Amygdala (tissue), 56 donors: ENCODE measurements at places on chromosomes 13 and 19.

DNA sequence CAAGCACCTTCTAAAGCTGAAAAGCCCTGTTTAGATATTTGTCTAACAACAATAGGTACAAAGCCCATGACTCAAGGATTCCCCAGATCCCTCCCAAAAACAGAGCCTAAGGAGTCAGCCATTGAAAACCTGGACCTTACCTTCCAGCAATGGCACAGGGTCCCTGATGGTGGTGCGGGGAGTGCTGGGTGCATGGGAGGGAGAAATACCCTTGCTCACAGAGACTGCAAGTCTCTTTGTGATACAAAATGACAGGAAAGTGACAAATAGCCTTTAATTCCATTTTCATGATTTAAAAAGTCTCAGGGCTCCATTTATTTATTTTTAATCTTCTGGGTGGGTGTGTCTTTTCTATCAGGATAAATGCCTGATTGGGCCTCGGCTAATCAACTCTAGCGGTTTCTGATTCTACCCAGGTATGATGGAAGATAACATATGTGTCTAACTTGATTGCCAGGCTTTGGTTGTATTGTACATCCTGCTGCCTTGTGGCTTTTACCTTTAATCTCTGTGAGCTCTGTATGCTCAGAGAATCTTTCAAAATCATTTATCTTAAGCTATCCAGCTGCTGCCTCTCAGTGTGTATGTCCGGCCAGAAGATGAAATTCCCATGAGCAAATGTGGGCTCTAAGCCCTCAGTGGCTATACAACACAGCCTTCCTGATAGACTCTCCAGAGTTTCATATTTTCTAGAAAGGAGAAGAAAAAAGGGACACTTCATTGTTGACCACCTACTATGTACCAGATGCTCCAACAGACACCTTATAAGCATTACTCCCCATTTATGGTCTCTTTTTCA is 54.6 kb upstream of the FAM124A start:
- no peak for DNase-seq

- no peak for DNase-seq
Measured at GRCh38 chr13:29859971-29860370, 9.6 kb upstream of the UBL3 start.

- peak; percentile 22 for DNase-seq
Measured at GRCh38 chr19:35040826-35041547, 534 bp upstream of the HPN start.

GRCh38 chr19:42024622-42025111 is 30.6 kb upstream of the ATP1A3 start:
- no peak for DNase-seq

GRCh38 chr19:2812414-2813234 is 7.0 kb upstream of the ZNF554 start:
- DNase-seq, result no peak

GRCh38 chr19:32868206-32868950 is 1.2 kb downstream of the SLC7A9 start:
- no peak for DNase-seq

GRCh38 chr13:30126903-30127428 is 180.4 kb downstream of the KATNAL1 start:
- DNase-seq, result no peak

DNA sequence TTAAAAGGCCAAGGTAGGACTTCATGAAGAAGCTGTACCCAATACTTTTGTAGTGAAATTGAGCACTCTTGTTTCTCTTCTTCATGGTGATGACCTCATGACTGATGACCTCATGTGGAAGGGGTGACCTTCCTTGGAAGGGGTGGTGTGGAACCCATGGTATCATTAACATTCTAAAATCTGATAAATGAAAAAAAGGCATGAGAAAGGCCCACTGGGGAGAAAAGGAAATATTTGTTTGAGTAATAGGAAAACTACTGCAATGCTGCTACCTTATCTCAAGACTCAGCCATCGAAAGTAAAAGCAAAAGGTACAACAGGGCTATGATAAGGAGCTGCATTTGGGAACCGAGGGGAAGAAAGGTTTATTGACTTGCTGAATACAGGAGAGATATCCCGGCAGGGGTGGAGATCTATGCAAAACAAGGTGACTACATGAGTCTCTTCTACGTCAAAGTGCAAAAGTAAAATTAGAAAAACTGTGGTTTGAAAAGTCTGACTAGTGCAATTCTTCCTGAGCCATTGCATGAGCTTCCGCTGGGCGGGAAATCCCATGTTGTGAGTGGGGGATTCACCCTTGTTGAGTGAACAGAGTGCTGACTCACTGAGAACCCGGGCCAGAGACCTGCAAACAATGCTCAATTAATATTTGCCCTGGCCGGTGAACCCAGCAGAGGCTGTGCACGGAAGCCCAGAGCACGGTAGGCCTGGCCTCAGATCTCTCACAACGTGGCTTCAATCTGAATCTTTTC is 138.9 kb upstream of the RFC3 start:
- DNase-seq, result peak; percentile 59

- DNase-seq, result no peak
Measured at GRCh38 chr13:21014502-21015170, 46.8 kb downstream of the LATS2 start.

DNA sequence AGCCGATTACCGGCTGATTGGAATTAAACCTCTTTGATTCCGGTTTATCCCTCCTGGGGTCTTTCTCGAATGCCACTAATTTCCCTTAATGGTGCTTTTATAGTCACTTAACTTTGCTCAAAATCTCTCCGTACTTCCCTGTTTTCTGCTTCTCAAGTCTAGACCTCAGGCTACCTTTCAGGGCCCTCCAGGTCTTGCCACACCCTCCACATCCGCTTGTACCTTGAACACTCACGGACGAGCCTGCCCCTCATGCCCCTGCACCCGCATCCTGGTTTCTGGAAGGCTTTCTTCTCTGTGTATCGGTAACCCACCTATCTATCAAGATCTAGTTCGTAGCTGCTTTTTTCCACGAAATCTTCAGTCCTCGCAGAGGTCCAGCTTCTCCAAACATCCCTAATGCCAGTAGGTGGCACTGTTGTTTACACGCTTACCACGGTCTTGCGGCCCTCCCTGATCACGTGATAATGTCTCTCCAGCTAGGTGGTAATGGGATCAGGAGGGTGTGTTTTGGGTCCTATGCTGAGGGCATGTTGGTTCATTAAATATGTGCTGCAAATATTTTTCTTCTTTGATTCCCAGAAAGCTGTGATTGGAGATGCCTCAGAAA is 13.8 kb downstream of the ATP12A start:
- peak; percentile 51 for DNase-seq

GRCh38 chr19:11663181-11663591 is 65.9 kb downstream of the ZNF627 start:
- DNase-seq, result no peak

DNA sequence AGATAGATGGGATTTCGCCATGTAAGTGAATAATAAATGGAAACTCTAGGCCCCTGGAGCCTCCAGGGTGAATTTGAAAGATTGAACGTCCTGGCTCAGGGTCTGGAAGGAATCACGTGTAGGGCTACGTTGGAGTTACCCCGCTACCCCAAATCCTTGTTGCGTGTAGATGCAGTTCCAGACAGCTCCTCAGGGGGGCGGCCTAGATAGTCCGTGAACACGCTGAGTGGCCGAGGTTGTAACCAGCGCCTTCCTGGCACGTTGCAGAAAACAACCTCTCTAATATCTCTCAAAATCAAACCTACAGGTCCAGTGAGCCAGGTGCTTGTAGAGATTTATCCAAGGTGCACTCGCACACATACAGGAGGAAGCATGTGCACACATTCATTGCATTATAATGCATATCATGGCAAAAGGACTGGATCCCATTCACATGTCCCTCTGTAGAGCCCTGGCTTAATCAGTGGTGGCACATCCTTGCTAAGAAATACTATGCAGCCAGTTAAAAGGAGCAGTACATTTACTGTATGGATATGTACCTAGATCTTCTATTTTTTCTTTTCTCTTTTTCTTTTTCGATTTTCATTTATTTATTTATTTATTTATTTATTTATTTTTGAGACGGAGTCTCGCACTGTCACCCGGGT is 2.5 kb upstream of the KEAP1 start:
- no peak for DNase-seq

DNA sequence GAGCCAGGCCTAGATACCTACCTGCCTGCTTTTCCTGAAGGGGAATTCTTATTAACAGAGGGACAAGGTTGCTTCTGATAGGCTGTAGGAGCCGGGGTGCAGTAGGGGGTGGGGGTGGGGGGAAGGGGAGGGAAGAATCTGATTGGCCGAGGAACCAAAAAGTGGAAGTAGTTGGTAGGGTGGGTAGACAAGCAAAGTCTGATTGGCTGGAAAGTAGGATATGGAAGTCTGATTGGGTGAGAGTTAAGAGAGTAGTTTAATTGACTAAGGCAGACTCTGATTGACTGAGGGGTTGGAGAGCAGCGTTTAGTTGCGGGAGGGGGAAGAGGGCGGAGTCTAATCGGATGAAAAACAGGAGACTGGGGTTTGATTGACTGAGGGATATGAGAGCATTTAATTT is 9.4 kb upstream of the CYP4F22 start:
- DNase-seq, result no peak

- no peak for DNase-seq
Measured at GRCh38 chr19:35650581-35650980, 2.5 kb downstream of the COX6B1 start.

- no peak for DNase-seq
Measured at GRCh38 chr19:14363183-14364097, 17.8 kb upstream of the ADGRE5 start.

- no peak for DNase-seq
Measured at GRCh38 chr19:42271045-42271419, 2.0 kb downstream of the CIC start.

- DNase-seq, result no peak
Measured at GRCh38 chr13:73998631-73999030, 135.6 kb downstream of the KLF12 start.

- DNase-seq, result no peak
Measured at GRCh38 chr13:99124794-99125316, 75.8 kb upstream of the UBAC2 start.

DNA sequence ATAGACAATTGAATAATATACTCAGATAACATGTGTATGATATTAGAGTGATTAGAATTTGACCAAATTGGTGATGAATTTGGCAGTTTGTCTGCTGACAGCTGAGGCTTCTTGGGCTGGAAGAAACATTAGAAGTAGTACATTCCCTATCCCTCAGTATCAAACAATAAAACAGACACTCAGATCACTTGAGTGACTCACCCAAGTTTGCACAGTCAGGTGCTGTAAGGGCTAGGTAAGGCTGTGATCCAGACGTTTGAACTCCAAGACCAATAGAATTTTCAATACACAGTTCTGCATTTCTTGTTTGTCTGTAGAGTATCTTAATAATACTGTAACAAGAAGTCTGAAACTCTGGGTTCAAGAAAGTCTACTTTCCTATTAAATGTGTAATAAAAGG is 223.5 kb downstream of the POSTN start:
- no peak for DNase-seq

DNA sequence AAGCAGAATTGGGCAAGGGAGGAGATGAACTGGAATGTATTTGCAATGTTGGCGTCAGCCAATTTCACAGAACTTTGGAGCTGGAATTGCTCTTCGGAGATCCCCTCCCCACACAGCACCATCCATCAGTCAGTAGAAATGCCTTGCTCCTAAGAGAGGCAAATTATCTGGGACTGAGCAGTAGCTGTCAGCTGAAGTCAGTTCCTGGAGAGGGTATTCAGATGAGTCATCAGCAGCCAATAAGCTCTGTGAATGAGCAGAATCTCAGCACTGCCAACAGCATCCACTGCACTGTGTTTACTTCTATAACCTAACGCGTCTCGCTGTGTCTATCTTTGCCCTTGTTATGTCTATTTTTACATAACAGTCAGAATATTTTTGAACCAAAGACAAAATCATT is 213.7 kb downstream of the SLITRK5 start:
- peak; percentile 7 for DNase-seq

DNA sequence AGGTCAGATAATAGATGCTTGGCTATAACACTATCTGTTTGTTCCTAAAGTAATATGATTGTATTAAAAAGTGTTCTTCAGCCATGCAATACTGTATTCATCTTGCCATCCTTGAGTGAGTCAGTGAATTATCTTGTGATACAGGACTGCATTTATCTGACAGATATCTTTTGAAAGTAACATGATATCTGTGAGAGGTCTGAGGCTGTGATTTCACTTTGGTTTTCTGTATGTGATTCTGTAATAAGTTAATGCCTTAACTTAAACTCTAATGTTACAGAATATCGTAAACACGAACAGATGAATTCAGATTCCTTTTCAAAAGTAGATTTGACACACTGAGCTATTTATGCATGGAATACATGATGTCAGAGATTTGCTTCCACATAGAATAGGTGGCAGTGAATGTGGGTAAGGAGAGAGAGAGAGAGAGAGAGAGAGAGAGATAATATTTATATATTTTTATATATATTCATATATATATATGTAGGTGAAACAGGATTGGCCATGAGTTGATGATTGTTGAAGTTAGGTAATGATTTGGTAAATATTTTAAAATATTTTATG is 97.9 kb upstream of the RNF113B start:
- no peak for DNase-seq

- DNase-seq, result no peak
Measured at GRCh38 chr19:46489445-46490272, 6.0 kb downstream of the PNMA8B start.

GRCh38 chr13:29504691-29505090 is 90.8 kb downstream of the SLC7A1 start:
- DNase-seq, result no peak

DNA sequence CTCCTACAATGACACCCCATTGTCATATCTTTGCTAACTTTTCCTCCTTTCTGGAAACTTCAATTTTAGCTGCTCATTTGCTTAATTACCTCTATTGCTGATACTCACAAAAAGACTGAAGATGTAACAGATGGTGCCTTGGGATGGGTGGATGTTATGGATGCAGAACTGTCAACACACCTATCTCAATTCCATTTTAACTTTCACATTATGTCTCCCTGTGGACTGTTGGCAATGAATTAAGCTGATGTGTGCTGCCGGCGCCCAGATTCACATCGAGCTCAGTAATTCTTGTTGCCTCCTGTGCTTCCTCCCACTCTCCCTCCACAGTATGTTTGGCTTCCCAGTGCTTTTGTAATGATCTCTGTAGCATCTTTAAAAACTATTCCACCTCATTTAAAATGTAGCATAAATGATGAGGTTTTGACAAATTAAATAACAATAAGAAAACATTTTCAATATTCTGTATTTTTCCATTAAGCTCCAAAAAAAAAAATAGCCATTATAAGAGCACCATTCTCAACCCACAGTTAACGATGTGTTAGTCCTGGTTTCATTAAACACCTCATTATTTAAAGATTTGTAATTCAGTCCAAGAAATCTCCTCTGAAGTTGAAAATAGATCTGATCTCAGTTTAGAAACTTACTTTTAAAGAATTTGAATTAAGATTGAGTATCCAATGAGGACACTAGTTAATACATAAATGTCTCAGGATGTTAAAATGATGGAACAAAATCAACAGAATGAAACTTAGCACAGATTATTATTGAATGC is 99.9 kb upstream of the FAM216B start:
- peak; percentile 6 for DNase-seq

- DNase-seq, result no peak
Measured at GRCh38 chr19:19226204-19226603, 14.4 kb downstream of the NCAN start.

- DNase-seq, result no peak
Measured at GRCh38 chr13:96672016-96672415, 322.3 kb downstream of the OXGR1 start.

- no peak for DNase-seq
Measured at GRCh38 chr19:34104096-34104495, 68.2 kb upstream of the LSM14A start.
